ENCODE measurements at places on chromosomes 11 and 22.
A peak's percentile ranks its signal among the peaks of the same experiment; 100 is the strongest.

DNA sequence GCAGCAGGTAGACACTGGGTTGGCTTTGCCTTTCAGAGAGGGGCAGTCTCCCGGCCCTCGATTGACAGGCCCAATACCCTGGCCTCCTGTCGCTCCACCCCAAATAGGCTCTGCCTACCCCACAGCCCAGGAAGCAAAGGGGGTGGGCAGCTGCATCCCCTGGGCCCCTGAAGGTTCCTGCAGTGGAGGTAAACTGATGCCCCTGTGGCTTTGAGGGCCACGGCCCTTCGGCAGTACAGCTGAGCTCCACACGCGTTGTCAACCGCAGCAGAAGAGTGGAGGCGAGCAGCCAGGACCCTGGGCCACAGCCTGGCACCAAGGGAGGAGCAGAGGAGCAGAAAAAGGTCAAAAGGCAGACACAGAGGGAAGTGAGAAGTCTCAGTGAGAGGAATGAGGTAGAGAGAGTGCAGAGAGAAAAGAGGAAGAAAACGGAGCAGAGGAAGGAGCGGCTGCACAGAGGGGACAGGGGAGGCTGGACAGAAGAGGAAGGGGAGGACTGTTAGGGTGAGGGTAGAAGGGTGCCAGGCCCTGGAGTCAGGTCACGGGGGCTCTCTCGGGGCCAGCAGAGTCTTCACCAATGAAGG, 64.0 kb downstream of the SLC22A12 start:
- DNase-seq, result no peak

- DNase-seq, result no peak
Measured at GRCh38 chr11:16881074-16881709, 133.0 kb downstream of the PLEKHA7 start.

DNA sequence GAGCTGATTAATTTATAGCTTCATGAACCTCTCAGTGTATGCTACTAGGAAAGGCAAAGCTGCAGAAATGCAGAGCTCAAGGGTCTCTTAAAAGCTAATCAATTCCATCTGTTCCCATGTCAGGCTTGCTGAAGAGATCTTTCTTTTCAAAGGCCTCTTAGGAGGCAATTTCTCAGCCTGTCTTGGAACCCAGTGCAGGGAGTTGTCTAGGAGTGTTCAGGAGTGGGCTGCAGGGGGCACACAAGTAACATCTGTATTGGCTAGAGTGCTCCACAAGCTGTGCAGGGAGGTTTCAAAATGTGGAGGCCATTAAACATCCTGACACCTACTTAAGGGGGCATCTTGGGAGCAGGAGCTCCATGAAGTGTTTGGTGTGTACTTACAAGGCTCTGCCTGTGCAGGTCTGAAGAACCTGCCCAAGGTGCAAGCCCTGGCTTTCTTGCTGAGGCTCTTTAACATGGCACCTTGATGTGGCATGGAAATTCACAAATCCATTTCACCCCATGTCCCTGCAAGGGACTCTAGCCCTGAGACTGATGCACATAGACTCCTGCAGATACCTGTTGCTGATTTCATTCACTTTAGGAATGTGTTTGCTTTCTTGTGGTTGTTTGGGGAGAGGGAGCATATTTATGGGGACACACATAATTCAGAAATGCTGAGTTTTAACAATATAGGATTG, 134.7 kb downstream of the ME3 start:
- no peak for DNase-seq

GRCh38 chr11:87144252-87144651, 106.5 kb downstream of the TMEM135 start:
- no peak for DNase-seq

GRCh38 chr11:78030429-78031325, 7.6 kb upstream of the KCTD14 start:
- DNase-seq, result peak; percentile 80

GRCh38 chr11:71364176-71364671, 84.0 kb downstream of the DHCR7 start:
- DNase-seq, result peak; percentile 44

- DNase-seq, result no peak
Measured at GRCh38 chr11:100004541-100004940, 682.5 kb upstream of the ARHGAP42 start.

GRCh38 chr11:116329354-116330090, 443.3 kb downstream of the BUD13 start:
- no peak for DNase-seq

DNA sequence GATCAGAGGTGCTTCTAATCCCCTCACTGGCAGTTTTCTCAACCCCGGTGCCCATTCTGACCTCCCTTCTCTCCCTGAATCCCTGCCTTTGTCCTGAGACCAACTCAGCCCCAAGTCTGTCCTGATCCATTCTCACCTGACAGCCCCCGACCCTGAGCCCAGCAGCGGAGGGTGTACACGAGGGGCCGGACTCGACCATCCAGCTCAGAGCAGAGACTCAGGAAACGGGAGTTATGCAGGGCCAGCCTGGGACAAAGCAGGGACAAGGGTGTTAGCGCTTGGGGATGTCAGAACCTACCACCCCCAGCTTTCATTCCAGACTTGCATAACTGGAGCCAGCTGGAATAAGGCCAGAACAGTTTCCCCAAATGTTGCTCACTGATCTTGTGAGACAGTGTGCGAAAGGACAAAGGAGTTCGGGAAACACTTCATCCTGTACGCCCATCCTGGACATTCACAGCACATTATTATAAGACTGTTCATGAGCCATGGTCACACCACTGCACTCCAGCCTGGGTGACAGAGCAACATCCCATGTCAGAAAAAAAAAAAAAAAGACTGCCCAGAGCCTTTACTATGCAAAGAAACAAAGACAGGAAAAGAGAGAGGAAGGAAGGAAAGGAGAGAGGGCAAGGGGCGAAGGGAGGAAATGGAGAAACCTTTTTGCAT, 3.5 kb upstream of the EEF1G start:
- DNase-seq, result no peak

DNA sequence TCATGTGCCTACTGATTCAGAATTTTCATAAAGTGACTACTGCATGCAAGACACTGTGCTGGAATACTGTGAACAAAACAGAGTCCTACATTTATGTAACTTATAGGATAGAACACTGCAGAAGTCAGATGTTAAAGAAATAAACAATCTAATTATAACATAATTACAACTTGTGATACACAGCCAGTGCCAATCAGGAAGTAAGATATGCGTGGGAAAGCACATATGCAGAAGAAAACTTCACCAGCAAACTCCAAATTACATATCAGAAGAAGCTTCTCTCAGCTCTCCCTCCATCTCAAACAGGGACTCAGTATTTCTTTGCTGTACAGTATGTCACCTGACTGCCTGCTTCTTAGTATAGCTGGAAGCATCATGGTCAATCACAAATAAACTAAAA, 37.4 kb downstream of the PAK1 start:
- no peak for DNase-seq

DNA sequence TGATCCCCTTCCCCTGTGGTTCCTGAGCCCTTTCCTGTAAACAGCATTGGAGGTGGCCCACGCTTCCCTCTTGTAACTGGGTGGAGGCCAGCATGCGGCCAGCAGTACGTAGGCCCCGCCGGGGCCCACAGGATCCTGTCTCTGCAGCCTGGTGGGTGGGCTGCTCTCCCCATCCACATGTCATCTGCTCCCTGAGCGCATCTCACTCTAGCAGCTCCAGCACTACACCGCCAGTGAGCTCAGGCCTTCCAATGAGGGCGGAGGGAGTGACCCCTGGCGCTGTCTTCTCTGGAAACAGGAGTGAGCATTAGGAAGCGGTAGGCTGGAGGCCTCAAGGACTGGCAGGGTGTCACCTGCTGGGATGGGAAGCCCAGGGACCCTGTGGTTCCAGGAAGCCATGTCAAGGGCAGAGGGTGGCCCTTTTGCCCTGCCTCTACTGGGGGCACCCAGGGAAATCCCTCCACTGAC, 363.9 kb downstream of the TBC1D22A start:
- DNase-seq, result no peak

- no peak for DNase-seq
Measured at GRCh38 chr11:108693852-108694251, 29.0 kb downstream of the DDX10 start.

GRCh38 chr11:128535468-128536457, 51.6 kb downstream of the ETS1 start:
- DNase-seq, result no peak

- no peak for DNase-seq
Measured at GRCh38 chr11:122758974-122759373, 79.3 kb upstream of the CRTAM start.

DNA sequence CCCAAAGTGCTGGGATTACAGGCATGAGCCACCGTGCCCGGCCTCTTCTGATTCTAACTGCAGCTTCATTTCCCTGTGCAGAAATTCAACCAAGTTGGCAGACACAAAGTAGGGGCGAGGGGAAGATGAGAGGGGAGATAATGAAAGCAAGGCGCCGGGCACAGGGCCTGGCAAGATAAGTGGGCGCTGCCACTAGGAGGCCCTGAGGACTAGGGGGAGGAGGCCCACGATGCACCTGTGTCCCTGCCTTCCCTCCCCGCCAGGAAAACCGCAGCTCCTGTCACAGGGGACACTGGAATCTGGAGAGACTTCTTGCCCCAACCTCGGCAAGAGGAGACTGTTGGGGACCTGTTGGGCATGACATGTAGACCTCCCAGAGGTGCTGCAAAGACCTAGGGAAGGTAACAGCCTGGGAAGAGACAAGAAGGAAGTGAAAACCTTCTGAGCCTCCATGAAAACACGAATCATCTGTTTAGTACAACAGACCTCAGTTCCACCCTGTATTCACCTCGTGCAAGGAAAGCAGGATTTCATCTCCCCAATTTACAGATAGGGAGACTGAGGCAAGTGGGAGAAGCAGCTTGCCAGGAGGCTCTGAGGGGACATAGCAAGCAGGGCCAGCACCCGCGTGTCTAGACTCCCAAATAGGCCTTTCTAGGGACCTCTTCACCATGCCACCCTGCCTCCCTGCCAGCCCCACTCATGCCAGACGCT, 3.1 kb upstream of the LGALS1 start:
- DNase-seq, result no peak

DNA sequence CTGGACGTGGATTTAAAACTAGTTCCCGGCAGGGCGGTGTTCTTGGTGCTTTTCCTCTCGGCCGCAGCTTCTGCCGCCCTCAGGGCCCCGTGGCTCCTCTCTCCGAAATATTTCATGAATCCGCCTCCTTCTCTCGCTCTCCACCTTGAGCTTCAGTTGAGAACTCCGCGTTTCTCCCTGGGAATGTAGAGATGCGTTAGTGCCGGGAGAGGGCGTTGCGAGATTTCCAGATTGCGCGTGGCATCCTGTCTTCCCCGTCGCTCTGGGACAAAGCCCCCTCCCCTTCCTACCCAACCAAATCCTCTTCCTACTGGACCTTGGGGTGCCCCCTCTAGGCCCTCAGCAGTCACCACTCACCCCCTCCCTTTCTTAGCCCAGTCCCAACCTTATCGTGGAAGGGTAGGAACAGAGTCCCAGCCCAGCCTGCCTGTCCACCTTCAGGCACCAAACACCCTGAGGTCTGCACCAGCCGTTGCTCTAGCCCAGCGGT, 15.5 kb upstream of the RAC2 start:
- no peak for DNase-seq

GRCh38 chr11:56632329-56632728, 9.9 kb downstream of the OR5AP2 start:
- no peak for DNase-seq

- no peak for DNase-seq
Measured at GRCh38 chr11:131656839-131657211, 286.4 kb downstream of the NTM start.

All from NCI-H510A (cell line).